ENCODE measurements at places on chromosomes 1 and 21. TPM values are rescaled to one million over a fixed set of nuclear protein-coding genes. Genes with fewer than 3 reads are reported as not detected.

GRCh38 chr1:180211860-180212229 lies 18.2 kb upstream of the LHX4 start:
- no peaks in the 10 kb centered on the region for H3K36me3 ChIP-seq
- H3K4me3 ChIP-seq = no peak overlapping the region
- H3K27me3 ChIP-seq = peaks cover 18% of the 10 kb centered on the region
- no peak overlapping the region for H3K27ac ChIP-seq

DNA sequence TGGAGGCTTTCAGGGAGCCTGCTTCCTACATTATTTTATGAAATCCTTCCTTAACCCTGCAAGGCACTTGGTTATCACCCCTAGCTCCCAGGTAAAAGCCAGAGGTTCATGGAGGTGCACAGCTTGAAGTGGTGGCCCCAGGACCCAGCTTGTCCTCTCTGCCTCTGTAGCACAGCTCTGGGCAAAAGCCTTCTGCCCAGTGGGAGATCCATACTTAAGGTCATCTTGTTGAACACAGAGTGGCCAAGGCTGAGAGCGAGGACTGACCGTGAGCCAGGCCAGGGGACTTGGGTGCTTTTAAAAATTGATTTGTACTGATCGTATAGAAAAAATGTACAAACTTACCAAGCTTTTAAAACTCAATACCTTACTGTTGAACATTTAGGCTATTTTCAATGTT lies 33.4 kb downstream of the KCNA2 start:
- H3K4me1 ChIP-seq = no peaks in the 10 kb centered on the region
- no peak overlapping the region for H3K4me3 ChIP-seq
- DNase-seq = no peak
- H3K27ac ChIP-seq = no peak overlapping the region
- no peaks in the 10 kb centered on the region for H3K36me3 ChIP-seq

The ZYG11A gene
- not detected for total RNA-seq

DNA sequence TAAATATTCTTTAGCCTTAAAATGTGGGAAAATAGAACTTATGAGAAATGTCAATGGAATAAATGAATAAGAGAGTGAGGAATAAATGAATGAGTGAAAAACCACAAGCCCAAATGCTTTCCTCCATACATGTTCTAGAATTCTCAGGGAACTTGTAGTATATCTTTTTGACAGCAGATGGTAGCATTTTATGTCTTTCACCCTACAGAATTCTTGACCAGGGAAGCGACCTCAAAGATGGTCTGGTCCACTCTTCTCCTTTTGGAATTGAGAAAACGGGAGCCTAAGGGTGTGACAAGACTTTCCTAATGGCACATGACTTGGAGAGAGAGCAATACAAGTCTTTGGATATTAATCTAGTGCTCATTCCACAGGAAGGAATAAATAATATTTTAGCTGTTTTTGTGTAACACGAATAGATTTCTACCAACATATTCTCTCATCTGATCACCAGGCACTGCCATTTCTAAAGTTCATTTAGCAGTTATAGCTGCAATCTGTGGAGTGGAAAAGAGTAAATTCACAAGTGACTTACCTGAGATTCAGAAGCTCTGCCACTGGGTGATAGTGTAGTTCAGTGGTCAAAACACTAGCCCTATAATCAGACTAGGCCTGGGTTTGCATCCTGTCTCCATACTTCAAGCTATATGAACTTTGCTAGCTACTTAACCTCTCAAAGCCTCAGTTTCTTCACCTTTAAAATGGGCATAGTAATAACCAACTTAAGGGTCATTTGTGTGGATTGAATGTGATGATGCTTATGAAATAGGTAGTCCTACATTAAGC lies 15.0 kb upstream of the F5 start:
- H3K36me3 ChIP-seq = no peaks in the 10 kb centered on the region
- peaks cover 8% of the 10 kb centered on the region for H3K27me3 ChIP-seq
- DNase-seq = no peak
- no peak overlapping the region for H3K4me3 ChIP-seq
- no peaks in the 10 kb centered on the region for H3K4me1 ChIP-seq

- no peak overlapping the region for H3K4me3 ChIP-seq
- H3K27ac ChIP-seq = peak overlapping the region; percentile 42
- peak; percentile 23 for DNase-seq
Measured at GRCh38 chr1:204041232-204041767, 31.6 kb upstream of the SOX13 start.

- peak; percentile 46 for DNase-seq
- H3K4me3 ChIP-seq = no peak overlapping the region
- no peaks in the 10 kb centered on the region for H3K36me3 ChIP-seq
- H3K4me1 ChIP-seq = peaks cover 55% of the 10 kb centered on the region
Measured at GRCh38 chr1:56375326-56375804, 204.0 kb downstream of the PLPP3 start.

GRCh38 chr1:18978706-18979105 lies 22.2 kb upstream of the IFFO2 start:
- H3K4me3 ChIP-seq = no peak overlapping the region
- no peak for DNase-seq
- no peaks in the 10 kb centered on the region for H3K36me3 ChIP-seq
- no peaks in the 10 kb centered on the region for H3K4me1 ChIP-seq
- no peaks in the 10 kb centered on the region for H3K27me3 ChIP-seq

- peaks cover 81% of the 10 kb centered on the region for H3K36me3 ChIP-seq
- no peak for DNase-seq
- no peak overlapping the region for H3K27ac ChIP-seq
- no peak overlapping the region for H3K4me3 ChIP-seq
- H3K27me3 ChIP-seq = no peaks in the 10 kb centered on the region
- no peaks in the 10 kb centered on the region for H3K4me1 ChIP-seq
Measured at GRCh38 chr1:19326748-19327065, 14.6 kb downstream of the SLC66A1 start.

The USP21 gene
- total RNA-seq = 15.4 TPM

The SH3BGR gene
- 16.5 TPM for total RNA-seq

DNA sequence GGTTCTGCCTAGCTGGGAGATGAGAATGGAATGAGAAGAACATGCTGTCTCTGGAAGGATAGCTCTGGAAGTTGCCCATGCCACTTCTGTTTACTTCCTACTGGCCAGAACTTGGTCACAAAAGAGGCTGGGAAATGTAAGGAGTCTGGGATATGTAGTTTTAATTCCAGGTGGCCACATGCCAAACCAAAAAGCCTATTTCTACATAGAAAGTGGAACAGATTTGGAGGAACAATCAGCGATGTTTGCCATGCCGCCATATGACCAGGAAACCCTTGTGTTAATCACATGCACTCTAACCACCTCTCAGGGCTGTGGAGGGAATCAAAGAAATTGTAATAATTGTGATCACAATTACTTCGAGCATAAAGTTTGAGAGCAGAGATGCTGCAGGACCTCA lies 10.0 kb upstream of the OLIG2 start:
- peaks cover 13% of the 10 kb centered on the region for H3K4me1 ChIP-seq
- no peak for DNase-seq
- peaks cover 88% of the 10 kb centered on the region for H3K27me3 ChIP-seq
- H3K4me3 ChIP-seq = no peak overlapping the region
- H3K36me3 ChIP-seq = no peaks in the 10 kb centered on the region
- no peak overlapping the region for H3K27ac ChIP-seq

The AMY1B gene
- total RNA-seq = not detected

The ATAD3C gene
- total RNA-seq = not detected

The UCK2 gene
- total RNA-seq = 40.4 TPM

GRCh38 chr1:165279882-165280281 lies 76.6 kb downstream of the LMX1A start:
- no peak overlapping the region for H3K27ac ChIP-seq
- DNase-seq = no peak
- no peaks in the 10 kb centered on the region for H3K36me3 ChIP-seq
- peaks cover 33% of the 10 kb centered on the region for H3K27me3 ChIP-seq
- no peaks in the 10 kb centered on the region for H3K4me1 ChIP-seq

GRCh38 chr21:32812035-32812434 lies 40.5 kb upstream of the PAXBP1 start:
- no peak for DNase-seq
- H3K27ac ChIP-seq = no peak overlapping the region
- no peaks in the 10 kb centered on the region for H3K27me3 ChIP-seq
- no peak overlapping the region for H3K4me3 ChIP-seq
- no peaks in the 10 kb centered on the region for H3K36me3 ChIP-seq
- no peaks in the 10 kb centered on the region for H3K4me1 ChIP-seq

DNA sequence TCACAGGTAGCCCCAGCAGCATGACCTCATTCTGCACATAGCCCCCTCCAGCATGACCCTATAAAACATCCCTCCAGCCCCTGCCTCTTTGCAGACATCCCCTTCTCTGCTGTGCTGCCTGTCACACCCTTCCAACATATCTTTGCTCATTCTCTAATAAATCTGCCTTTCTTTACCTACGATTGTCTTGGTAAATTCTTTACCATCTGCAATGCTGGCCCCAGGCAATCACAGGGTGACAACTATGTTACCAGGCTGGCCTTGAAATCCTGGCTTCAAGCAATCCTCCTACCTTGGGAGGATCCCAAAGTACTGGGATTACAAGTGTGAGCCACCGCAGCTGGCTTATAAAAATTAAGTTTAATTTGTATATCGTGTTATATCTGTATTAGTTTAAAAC lies 134.5 kb downstream of the VAV3 start:
- H3K4me3 ChIP-seq = no peak overlapping the region
- no peaks in the 10 kb centered on the region for H3K36me3 ChIP-seq
- no peaks in the 10 kb centered on the region for H3K27me3 ChIP-seq
- H3K4me1 ChIP-seq = peaks cover 4% of the 10 kb centered on the region
- H3K27ac ChIP-seq = no peak overlapping the region

The RIIAD1 gene
- total RNA-seq = not detected

The KRTAP6-1 gene
- total RNA-seq = not detected

GRCh38 chr1:119882132-119883049 lies 13.9 kb downstream of the ADAM30 start:
- H3K36me3 ChIP-seq = no peaks in the 10 kb centered on the region
- no peak overlapping the region for H3K4me3 ChIP-seq
- no peaks in the 10 kb centered on the region for H3K4me1 ChIP-seq
- no peak for DNase-seq
- no peak overlapping the region for H3K27ac ChIP-seq

GRCh38 chr1:112605633-112606327 lies 13.2 kb downstream of the ST7L start:
- no peak overlapping the region for H3K27ac ChIP-seq
- H3K36me3 ChIP-seq = peaks cover 22% of the 10 kb centered on the region
- H3K4me3 ChIP-seq = no peak overlapping the region
- no peaks in the 10 kb centered on the region for H3K27me3 ChIP-seq
- no peak for DNase-seq
- no peaks in the 10 kb centered on the region for H3K4me1 ChIP-seq

DNA sequence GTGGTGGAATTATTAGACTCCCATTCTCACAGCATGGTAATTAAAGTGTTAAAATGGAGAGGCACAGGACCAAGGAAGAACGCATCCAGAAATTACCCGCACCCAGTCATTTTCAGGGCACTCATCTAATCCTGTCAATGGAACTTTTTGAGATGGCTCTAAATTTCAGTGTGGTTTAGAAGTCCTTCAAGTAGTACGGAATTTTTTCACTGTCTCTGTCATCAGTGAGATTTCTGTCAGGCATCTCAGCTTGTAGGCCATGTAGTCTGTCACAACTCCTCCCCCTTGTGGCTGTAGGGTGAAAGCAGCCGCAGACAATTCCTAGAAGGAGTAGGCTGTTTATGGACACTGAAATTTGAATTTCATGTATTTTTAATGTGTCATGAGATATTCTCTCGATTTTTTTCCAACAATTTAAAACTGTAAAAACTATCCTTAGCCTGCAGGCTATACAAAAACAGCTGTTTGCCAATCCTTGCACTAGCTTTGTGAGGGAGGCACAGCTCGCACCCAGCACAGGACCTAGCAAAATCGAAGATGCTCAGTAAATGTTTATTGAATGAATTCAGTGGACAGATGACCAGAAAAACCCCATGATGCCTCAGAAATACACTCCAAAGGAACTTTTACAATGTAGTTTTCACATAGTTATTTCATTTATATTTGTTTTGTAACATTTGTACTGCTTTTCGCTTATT lies 6.6 kb upstream of the NUP133 start:
- H3K36me3 ChIP-seq = peaks cover 32% of the 10 kb centered on the region
- H3K4me3 ChIP-seq = no peak overlapping the region
- no peak overlapping the region for H3K27ac ChIP-seq

The HLX gene
- total RNA-seq = 38.5 TPM

- H3K36me3 ChIP-seq = no peaks in the 10 kb centered on the region
- H3K27ac ChIP-seq = no peak overlapping the region
- no peaks in the 10 kb centered on the region for H3K27me3 ChIP-seq
- DNase-seq = no peak
Measured at GRCh38 chr1:30900486-30900885, 8.1 kb downstream of the SDC3 start.

The LRRC3 gene
- 1.7 TPM for total RNA-seq

The POLR3C gene
- total RNA-seq = 20.9 TPM

The ADCY10 gene
- not detected for total RNA-seq

The SDHB gene
- total RNA-seq = 117 TPM

DNA sequence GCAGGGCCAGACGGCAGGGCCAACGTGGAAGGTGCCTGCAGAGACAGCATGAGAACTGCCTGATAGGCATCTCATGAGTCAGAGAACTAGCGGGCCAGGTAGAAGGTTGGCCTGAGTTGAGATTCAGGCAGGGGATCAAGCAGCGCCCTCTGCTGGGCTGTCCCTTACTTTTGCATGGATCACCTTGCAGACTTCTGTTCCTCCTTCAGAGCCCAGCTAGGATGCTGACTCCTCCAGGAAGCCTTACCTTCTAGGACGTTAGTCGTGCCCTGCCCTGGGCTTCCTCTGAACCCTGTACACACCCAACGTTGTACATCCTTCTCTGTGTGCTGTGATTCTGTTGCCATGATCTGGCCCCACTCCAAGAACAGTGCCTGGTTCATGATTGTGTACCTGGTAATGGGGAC lies 231.3 kb upstream of the VAMP3 start:
- no peak overlapping the region for H3K4me3 ChIP-seq
- no peaks in the 10 kb centered on the region for H3K27me3 ChIP-seq
- no peaks in the 10 kb centered on the region for H3K4me1 ChIP-seq
- no peaks in the 10 kb centered on the region for H3K36me3 ChIP-seq
- H3K27ac ChIP-seq = no peak overlapping the region

DNA sequence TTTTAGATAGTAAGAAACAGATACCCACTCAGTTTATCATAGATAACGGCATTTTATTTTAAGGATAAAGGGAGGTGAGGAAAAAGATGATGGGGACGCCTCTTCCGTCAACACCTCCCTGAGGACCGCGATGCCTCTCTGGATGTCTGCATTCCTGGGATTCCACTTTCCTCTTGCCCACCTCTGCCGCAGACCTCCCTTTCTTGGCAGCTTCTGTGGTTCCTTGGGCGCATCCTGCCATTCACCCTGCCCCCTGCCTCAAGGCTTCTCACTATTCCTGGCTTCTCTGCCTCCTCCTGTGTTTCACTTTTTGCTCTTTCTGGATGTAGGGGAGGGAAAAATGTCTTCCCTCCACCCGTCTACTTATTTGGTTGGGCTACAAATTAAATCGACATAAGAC lies 19.9 kb downstream of the HUNK start:
- H3K4me1 ChIP-seq = no peaks in the 10 kb centered on the region
- H3K27me3 ChIP-seq = no peaks in the 10 kb centered on the region
- no peak for DNase-seq
- H3K36me3 ChIP-seq = no peaks in the 10 kb centered on the region
- no peak overlapping the region for H3K27ac ChIP-seq
- H3K4me3 ChIP-seq = no peak overlapping the region

Data from stomach (tissue), 19 donors.